ENCODE measurements at places on chromosomes 16 and 17. TPM values are rescaled to one million over a fixed set of nuclear protein-coding genes. Genes with fewer than 3 reads are reported as not detected.

Gene RUNDC3A
- 11.0 TPM for polyA plus RNA-seq

Gene SLC12A4
- polyA plus RNA-seq, result 54.3 TPM

Gene TBC1D28
- not detected for polyA plus RNA-seq

Gene HNF1B
- polyA plus RNA-seq, result not detected

Gene PPP1R9B
- 35.2 TPM for polyA plus RNA-seq

Gene KRT222
- not detected for polyA plus RNA-seq

Gene HOXB8
- not detected for polyA plus RNA-seq

Gene INPP5K
- polyA plus RNA-seq, result 26.2 TPM

Gene IQCK
- polyA plus RNA-seq, result 7.3 TPM

Gene SSTR5
- not detected for polyA plus RNA-seq

Gene CRYM
- 1.8 TPM for polyA plus RNA-seq

DNA sequence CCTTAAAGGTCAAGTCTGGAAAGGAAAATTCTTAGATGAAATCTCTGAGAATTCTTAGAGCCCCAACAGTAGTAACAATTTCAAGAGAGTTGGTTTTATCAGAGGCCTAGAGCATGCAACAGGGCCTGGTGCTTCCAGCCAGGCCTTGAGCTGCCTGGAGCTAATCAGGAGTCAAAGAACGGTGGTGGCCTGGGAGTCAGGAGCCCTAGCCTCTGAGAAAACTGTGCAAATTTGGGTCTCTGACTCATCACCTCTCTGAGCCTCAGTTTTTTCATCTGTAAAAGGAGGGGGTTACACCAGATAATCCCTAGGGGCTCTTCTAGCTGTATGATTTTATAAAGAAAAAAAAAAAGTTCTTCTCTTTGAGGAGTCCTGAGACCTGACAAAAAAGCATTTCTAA lies 227.3 kb upstream of the RPL38 start:
- H3K36me3 ChIP-seq, result no peaks in the 10 kb centered on the region
- no peak overlapping the region for H3K27ac ChIP-seq
- DNase-seq, result no peak
- no peak overlapping the region for H3K4me3 ChIP-seq
- no peaks in the 10 kb centered on the region for H3K4me1 ChIP-seq
- no peaks in the 10 kb centered on the region for H3K27me3 ChIP-seq

GRCh38 chr16:81695321-81696165 lies 83.5 kb upstream of the PLCG2 start:
- H3K36me3 ChIP-seq, result no peaks in the 10 kb centered on the region
- no peak for DNase-seq
- H3K27me3 ChIP-seq, result no peaks in the 10 kb centered on the region
- H3K4me1 ChIP-seq, result peaks cover 8% of the 10 kb centered on the region
- H3K4me3 ChIP-seq, result no peak overlapping the region

DNA sequence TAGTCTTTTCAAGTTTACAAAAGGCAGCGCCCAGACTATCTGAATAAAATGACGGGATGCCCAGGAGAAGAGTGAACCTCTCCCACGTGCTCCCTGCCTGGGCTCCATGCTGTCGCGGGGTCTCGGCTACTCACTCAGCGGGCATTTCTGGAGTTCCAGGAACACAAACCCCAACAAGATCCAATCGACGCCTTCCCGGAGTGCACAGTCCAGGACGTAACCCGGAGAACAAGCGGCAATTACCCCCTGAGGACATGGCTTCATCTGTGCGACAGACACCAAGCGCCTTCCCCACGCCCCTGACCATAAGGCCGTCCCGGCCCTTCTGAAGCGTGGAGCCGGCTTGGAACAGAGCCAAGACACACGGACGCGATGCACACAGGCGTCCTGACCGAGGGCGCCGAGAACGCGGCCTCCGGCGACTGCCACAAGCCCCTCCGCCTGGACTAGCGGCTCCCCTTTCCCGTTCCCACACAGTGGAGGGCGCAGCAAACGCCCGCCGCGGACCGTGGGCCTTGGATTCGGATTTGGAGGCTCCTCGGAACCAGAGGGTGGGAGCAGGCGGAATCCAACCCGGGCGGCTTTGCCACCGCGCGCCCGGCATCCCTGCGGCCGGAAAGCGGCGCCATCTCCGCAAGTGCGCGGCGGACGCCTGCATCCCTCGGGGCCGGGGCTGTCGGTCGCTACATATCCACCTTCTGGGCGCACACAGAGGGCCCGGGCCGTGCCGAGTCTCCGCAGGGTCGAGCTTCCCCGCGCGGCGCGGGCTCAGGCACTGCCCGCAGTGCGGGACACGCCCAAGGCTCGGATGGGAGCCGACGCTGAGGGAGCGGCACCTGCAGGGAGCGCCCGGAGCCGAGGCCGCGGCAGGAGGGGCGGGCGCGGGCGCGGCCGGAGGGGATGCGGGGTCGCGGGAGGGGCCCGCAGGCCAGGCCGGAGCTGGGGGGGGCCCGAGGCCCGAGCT lies 725 bp downstream of the ABCA3 start:
- no peak overlapping the region for H3K27ac ChIP-seq
- no peaks in the 10 kb centered on the region for H3K27me3 ChIP-seq
- H3K4me3 ChIP-seq, result peak overlapping the region; percentile 76
- H3K4me1 ChIP-seq, result no peaks in the 10 kb centered on the region
- no peaks in the 10 kb centered on the region for H3K36me3 ChIP-seq

GRCh38 chr17:61289408-61290385 lies 109.9 kb upstream of the TBX2 start:
- H3K27me3 ChIP-seq, result no peaks in the 10 kb centered on the region
- peak; percentile 43 for DNase-seq
- no peaks in the 10 kb centered on the region for H3K36me3 ChIP-seq
- no peak overlapping the region for H3K4me3 ChIP-seq

GRCh38 chr16:55482056-55482455 lies 3.1 kb downstream of the MMP2 start:
- H3K4me1 ChIP-seq, result peaks cover 37% of the 10 kb centered on the region
- no peak overlapping the region for H3K4me3 ChIP-seq
- H3K36me3 ChIP-seq, result peaks cover 55% of the 10 kb centered on the region
- no peaks in the 10 kb centered on the region for H3K27me3 ChIP-seq
- DNase-seq, result no peak

GRCh38 chr17:40457369-40457768 lies 14.1 kb downstream of the IGFBP4 start:
- H3K27ac ChIP-seq, result peak overlapping the region; percentile 92
- peaks cover 41% of the 10 kb centered on the region for H3K4me1 ChIP-seq
- no peak for DNase-seq
- H3K4me3 ChIP-seq, result no peak overlapping the region
- peaks cover 30% of the 10 kb centered on the region for H3K36me3 ChIP-seq

- no peaks in the 10 kb centered on the region for H3K27me3 ChIP-seq
Measured at GRCh38 chr17:72592242-72592966, 471.6 kb downstream of the SOX9 start.

DNA sequence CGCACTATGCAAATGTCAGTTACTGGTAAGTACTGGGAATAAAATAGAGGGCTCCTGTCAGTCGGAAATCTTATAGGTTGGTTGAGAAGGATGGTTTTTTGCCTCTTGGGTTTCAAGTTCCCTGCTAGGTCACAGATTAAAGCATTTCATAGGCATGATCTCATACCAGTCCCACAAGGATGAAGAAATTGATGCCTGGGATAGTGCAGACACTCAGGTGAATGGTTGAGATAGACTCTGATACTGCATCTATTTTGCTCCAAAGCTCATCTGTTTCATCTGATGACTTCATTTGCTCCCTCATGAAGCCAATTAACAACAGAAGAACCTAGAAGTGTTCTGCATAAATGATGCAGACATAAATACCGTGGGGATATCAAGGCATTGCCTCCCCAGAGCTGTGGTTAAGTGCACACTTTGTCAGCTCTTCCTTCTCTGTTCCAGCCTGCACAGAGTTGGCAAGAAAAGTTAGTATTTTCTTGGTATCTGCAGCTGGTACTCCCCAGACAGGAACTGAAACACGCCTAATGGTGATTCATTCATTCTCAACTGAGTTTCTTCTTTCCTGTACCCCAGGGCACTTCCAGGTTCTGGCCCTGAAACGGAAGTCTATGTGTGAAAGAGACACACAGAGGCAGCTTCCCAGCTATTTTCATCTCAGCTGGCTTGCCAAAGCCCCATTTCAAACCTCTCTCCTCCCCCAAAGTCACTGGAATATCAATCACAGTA lies 418.3 kb upstream of the SALL1 start:
- H3K4me1 ChIP-seq, result peaks cover 4% of the 10 kb centered on the region
- H3K27me3 ChIP-seq, result no peaks in the 10 kb centered on the region
- DNase-seq, result no peak
- no peak overlapping the region for H3K4me3 ChIP-seq
- H3K36me3 ChIP-seq, result no peaks in the 10 kb centered on the region
- no peak overlapping the region for H3K27ac ChIP-seq

GRCh38 chr16:75423723-75424104 lies 9.6 kb downstream of the CFDP1 start:
- no peak overlapping the region for H3K4me3 ChIP-seq
- H3K36me3 ChIP-seq, result no peaks in the 10 kb centered on the region
- H3K4me1 ChIP-seq, result peaks cover 19% of the 10 kb centered on the region
- no peak overlapping the region for H3K27ac ChIP-seq
- no peak for DNase-seq
- H3K27me3 ChIP-seq, result no peaks in the 10 kb centered on the region

DNA sequence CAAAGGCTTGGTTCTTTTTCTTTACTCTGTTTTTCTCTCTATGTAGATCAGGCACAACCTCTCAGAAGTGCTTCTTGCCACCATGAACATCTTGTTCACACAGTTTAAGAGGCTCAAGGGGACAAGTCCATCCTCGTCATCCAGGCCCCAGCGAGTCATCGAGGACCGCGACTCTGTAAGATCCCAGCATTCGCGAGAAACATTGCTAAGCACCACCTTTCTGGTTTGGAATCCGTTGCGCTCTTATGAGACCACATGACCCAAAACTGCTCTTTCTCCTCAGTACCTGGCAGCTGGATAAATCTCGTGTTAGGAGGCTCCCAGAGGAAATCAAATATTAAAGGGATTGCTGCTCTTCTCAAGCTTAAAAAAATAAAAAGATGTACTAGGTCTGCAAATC lies 23.3 kb upstream of the SLC12A3 start:
- peak overlapping the region; percentile 82 for H3K27ac ChIP-seq
- peaks cover 48% of the 10 kb centered on the region for H3K36me3 ChIP-seq
- no peak overlapping the region for H3K4me3 ChIP-seq

DNA sequence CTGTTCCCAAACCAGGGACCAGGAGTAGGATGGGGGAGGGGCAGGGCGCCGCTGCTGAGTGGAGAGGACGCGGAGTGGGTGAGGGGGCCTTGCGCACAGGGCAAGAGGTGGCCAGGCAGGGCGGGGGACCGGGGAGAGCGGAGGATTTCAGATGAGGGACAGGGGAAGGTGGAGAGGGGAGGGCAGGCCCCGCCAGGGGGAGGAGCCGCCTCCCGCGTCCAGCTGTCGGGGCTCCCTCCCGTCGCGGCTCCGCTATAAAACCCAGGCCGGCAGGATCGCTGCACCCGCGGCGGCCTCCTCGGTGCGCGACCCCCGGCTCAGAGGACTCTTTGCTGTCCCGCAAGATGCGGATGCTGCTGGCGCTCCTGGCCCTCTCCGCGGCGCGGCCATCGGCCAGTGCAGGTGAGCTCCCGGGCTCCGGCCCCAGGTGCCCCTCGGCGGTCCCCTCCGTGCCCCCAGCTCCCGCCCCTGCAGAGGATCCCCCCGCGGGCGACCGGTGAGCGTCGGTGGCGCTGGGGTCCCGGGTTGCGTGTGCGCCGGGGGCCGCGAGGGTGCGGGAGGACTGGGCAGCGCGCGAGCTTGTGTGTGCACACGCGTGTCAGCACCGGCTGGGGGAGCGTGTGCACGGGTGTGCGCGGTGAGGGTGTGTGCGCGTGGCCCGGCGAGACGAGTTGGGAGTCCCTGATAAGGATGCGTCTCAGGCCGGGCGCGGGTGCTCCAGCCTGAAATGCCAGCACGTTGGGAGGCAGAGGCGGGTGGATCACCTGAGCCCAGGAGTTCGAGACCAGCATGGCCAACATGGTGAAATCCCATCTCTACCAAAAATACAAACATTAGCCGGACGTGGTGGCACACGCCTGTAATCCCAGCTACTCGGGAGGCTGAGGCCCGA lies at the start of gene CA4:
CA4 (plus strand) TSS at position 283 of the 892 bp plus-strand sequence; CDS start at position 345, 62 bp downstream.
- H3K27me3 ChIP-seq, result peaks cover 28% of the 10 kb centered on the region
- peak within 1 kb of the TSS; percentile 53 for H3K4me3 ChIP-seq
- H3K27ac ChIP-seq, result no peak within 1 kb of the TSS
- DNase-seq, result peak; percentile 84

DNA sequence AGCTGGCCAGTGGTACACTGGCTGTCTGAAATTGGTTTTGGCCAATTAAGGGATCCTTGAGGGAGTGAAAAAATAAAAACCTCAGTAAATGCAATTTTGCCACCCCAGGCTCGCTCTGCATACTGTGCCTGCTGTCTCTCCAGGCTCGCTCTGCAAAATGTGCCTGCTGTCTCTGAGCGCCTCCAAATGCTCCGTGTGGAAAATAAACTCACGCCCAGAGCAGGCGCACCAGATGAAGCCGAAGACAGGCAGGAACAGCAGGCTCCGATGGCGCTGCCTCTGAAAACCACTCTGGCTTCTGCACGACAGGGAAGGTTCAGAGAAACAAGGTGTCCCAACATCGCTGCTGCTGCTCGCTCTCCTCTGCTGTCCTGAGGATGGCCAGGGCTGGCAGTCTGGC lies 29.1 kb downstream of the SNN start:
- H3K4me3 ChIP-seq, result no peak overlapping the region
- peaks cover 22% of the 10 kb centered on the region for H3K36me3 ChIP-seq
- no peaks in the 10 kb centered on the region for H3K4me1 ChIP-seq

DNA sequence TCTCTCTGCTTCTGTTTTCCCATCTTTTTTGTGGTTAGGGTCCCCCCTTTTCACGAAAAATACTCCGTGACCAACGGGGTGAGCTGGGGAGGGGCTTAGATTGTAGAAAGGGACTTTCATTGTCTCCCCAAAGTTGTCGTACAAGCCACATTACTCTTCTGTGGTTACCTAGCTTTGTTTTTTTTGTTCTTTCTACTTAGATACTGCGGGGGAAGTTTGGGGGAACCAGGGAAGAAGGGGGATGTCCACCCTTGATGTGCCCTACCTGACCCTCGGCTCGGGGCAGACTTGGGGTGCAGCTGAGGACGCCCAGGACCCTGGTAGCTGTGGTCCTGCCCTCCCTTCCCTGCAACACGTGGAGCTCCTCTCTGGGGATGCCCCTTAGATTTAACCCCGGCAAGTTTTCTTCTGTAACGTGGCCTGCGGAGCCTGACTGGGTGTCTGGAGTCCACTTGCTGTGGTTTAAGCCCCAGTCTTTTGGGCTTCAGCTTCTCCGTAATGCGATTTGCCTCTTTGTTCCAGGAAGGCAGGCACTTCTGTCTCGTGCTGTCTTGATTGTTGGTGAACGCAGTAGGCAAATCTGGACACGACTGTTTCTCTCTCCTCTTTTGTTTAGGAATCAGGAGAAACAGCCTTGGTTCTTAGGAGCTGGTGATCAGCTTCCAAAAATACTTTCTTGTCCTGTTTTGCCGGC lies 892 bp downstream of the ABCC1 start:
- peak overlapping the region; percentile 74 for H3K4me3 ChIP-seq
- DNase-seq, result peak; percentile 68
- peak overlapping the region; percentile 52 for H3K27ac ChIP-seq
- H3K4me1 ChIP-seq, result peaks cover 24% of the 10 kb centered on the region
- H3K27me3 ChIP-seq, result no peaks in the 10 kb centered on the region

DNA sequence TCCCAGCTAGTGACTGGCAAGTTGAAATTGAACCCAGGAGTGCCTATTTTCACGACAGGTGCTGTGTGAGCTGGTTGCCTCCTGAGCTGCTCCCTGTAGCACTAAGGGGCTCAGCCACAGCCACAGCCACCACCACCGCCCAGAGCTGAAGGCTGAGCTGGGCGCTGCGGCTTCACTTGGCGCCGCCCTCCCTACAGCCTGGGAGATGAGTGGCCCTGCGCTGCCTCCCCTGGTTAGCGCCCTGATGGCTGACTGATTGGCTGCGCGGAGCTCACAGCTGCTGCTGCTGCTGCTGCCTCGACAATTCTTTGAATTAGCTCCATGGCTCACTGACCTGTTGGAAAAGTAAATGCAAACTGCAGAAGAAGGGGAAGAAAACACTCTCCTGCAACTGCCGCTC lies 91.8 kb upstream of the TMEM132E start:
- H3K4me3 ChIP-seq, result no peak overlapping the region
- H3K27ac ChIP-seq, result no peak overlapping the region
- H3K36me3 ChIP-seq, result no peaks in the 10 kb centered on the region
- no peaks in the 10 kb centered on the region for H3K27me3 ChIP-seq

Measured in SK-N-SH (cell line).